ENCODE measurements at places on chromosomes 5 and 9.

DNA sequence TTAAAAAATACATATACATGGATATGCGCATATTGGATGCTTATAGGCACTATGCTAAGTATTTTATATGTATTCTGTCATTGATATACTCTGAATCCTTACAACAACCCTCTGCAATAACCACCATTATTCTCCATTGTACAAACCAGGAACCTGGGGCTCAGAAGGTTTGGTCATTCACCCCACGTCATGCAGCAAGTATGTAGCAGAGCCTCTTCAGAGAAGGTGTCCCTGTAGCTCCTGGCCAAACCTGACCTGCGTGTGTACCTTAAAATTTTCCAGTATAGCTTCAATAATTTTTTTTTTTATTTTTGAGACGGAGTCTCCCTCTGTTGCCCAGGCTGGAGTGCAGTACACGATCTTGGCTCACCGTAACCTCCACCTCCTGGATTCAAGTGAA lies 51.9 kb downstream of the MFAP3 start:
- no peak for DNase-seq

GRCh38 chr9:136705564-136705963 lies 6.8 kb upstream of the DIPK1B start:
- no peak for DNase-seq

- DNase-seq, result no peak
Measured at GRCh38 chr9:126290871-126291270, 35.8 kb upstream of the MVB12B start.

DNA sequence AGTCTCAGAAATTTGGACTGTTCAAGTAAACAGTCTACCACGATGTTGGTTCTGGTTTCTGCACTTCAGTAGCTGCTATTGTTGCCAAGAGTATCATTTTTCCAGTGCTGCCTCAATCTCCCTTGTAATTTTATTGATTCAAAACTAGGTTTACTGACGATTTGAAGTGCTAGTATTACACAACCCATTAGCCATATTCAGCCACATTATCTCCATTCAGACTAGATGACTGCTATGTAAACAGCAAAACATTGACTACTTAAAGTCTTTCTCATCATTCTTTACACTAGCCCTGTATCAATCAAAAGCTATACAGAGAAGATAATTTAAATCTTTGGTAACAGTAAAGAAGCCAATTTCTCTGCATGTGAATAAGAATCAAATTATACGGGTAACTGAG lies 102.0 kb upstream of the TSLP start:
- no peak for DNase-seq

DNA sequence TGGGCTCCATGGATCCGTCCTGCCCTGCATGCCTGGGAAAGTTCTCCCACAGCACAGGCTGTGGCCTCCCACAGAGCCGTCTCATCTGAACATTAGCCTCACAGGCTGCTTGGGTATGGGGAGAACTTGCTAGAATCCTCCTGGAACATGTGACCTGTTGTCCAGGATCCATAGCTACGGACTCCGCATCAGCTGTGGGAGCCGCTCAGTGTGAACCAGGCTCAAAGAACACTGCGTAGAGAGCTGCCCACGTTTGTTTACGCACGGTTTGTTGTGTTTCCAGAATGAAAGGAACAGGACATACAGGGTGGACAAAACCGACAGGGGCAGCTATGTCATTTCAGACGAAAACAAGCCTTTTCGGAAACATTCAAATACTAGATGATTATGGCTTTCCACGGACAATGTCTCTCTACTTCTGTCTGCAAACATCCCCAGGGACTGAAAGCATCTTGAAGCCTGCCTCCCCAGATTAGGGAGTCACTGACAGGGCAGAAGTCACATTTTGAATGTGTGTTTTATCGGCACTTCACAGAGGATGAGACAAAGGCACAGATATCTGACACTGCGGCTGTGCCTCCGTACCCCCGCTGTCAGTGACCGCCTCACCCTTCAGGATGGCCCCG lies 390.3 kb downstream of the GADD45G start:
- DNase-seq, result no peak

- no peak for DNase-seq
Measured at GRCh38 chr5:117731446-117731845, 1156.8 kb upstream of the SEMA6A start.

GRCh38 chr5:76944638-76945037 lies 8.2 kb upstream of the CRHBP start:
- no peak for DNase-seq

- DNase-seq, result no peak
Measured at GRCh38 chr5:25754895-25755294, 1110.1 kb upstream of the CDH10 start.

Data from D721Med (cell line).